ENCODE measurements at places on chromosomes 7 and 10.

DNA sequence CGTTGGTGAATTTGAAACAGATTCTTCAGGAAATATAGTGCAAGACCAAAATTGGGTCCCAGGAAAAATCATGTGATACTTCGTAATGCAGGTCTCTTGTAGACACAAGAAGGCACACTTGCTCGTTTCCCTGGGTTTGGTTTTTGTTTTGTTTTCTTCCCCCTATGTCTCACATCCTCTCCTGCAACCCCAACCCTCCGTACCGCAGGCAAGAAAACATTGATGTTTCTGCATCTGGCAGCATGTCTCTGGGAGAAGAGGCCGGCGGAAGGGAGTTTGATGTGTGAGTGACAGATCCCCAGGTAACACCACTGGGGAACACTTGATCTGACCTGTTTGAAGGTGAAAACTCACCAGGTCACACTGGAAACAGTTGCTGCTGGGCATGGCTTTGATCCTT is 718.5 kb downstream of the AUTS2 start:
- DNase-seq, result no peak

GRCh38 chr7:14835384-14835783 is 67.2 kb downstream of the DGKB start:
- no peak for DNase-seq

GRCh38 chr7:46421441-46422230 is 500.6 kb upstream of the IGFBP3 start:
- no peak for DNase-seq

DNA sequence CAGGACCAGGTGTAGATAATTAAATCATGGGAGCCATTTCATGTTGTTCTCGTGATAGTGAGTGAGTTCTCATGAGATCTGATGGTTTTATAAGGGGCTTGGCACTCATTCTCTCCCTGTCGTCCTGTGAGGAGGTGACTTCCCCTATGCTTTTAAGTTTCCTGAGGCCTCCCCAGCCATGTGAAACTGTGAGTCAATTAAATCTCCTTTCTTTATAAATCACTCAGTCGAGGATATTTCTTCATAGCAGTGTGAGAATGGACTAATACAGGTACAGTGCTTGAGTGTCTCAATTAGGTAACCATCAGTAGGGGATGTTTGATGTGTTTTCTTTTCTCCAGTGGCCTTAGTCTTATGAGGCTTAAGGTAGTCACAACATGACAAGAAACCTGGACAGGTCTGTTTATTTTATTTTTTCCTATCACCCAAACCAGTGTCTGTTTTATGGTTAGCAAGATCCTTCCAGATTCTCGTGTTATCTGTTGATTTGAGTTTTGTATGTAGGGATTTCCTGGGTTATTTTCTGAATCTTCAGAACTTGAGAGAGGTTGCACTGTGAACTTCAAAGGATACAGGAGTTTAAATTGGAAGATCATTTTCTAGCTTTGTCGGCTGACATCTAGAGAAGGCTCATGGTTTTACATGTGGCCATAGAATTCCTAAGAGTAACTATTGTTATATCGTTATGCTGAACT is 32.1 kb downstream of the UMAD1 start:
- no peak for DNase-seq

DNA sequence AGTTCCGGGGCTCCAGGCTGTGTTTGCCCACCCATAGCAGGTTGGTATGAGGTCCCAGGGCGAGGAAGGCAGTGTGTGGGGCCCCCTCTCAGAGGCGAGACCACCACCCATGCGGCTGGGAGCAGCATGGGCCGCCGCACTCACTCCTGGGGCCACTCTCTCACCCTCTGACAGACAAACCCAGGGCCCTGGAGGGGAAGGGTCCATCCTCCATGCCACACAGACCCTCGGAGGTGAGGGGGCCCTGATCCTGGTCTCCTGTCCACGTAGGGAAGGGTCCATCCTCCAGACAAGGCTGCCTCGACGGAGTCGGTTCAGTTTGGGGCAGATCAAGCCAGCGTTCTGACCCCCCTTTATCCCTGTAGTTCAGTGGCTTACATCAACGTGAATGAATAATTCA is 230.8 kb downstream of the ELFN1 start:
- DNase-seq, result no peak

GRCh38 chr7:37429435-37429791 is 19.3 kb downstream of the ELMO1 start:
- DNase-seq, result no peak

DNA sequence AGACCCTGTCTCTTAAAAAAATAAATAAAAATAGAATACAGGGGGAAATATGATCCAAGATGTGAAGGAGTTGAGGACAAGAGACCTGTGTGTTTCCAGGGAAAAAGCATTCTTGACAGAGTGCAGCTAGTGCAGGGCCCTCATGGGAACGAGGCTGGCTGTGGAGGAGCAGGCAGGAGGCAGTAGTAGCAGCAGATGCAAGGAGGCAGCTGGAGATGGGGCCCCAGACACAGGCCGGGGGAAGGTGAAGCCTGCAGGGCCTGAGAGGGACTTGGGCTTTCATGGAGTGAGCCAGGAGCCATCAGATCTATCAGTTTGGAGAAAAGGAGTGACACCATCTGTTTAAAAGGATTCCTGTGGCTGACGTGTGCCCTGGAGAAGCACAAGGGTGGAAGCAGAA is 71.4 kb upstream of the ZNF438 start:
- DNase-seq, result no peak

- no peak for DNase-seq
These were observed 84.1 kb downstream of the SEC61G start for GRCh38 chr7:54674891-54675290.

DNA sequence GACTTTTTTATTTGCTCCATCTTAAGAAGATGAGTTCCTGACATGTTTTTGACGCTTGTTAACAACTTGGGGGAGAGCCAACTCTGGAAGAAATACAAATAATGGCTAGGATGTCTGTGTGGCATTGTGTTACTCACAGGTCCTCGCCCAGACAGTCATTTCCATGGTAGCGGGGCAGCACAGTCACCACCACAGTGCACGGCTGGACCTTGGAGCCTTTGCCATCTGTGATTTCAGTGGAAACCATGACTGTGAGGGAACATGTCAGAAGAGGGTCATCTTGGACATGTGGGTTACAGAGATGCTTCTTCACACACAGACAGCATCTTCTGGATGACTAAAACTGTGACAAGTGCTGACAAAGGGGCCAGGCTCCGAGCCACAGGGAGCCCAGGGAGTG is 74.5 kb downstream of the PKD1L1 start:
- no peak for DNase-seq

DNA sequence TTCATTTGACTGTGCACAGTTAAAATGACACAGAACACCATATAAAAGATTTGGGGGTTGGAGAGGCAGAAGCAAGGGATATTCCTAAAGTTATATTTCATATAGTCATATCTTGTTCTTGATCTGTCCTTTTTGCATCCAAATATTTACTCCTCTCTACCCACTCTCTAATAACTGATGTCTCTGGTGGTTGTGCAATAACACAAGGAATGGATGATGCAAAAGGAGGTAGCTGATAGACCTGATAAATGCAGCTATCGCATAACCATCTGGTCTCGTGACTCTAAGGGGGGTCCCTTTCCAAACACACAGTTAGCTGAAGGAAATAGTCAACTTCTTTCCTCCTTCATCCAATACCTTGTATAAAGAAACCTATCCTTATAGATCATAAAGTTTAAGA is 123.1 kb downstream of the POLR1F start:
- no peak for DNase-seq

- no peak for DNase-seq
These were observed 28.9 kb downstream of the FZD1 start for GRCh38 chr7:91293136-91293535.

DNA sequence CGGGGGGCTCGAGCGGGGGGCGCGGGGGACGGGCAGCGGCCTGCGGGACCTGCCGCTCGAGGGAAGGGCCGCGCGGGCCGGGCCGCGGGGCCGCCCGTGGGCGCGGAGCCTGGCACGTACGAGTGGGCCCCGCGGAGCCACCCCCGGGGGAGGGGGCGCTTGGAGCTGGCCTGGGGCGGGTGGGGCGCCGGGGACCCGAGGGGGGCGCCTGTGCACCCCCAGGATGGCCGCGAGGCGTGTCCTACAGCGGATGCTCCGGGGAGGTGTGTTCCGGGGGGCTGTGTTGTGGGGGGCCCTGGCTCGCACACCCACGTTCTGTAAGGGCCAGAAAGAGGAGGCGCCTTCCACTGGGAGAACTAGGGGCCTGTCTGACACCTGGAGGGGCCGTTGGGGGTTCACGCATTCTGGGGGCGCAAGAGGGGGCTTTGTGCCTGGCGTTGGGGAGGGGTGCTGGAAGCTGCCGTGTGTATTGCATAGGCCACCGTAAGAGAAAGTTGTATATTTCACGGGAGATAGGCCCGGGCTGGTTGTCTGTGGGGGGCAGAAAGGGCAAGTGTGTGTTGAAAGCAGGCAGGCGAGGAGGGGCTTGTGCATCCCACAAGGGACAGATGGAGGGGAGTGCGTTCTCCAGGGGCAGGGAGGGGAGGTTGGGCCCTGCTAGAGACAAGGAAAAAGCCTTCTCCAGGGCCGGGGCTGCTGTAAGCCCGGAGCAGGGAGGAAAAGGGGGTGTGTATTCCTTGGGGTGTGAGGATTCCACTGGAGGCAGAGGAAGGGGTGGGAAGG is 663 bp downstream of the VPS37D start:
- no peak for DNase-seq

- no peak for DNase-seq
These were observed 4.4 kb upstream of the CCL26 start for GRCh38 chr7:75776295-75776971.

DNA sequence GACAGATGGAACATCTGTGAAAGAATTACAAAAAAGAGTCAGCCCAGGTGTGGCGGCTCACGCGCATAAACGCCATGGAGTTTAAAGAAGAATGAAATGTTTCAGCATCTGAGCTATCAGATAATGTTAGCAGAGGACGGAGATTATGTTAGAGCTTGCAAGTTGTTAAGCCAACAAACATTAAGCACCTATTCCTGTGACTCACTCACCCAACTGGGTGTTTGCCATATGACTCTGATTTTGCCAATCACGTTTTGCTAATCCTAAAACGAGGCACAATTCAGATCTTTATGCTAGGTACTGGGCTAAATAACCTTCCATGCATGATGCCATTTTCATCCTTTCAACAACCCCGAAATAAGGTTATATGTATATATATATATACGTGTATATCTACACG is 29.0 kb upstream of the CCNY start:
- no peak for DNase-seq

- no peak for DNase-seq
These were observed 67.0 kb downstream of the OSBPL3 start for GRCh38 chr7:24912874-24913514.

- no peak for DNase-seq
These were observed 16.6 kb downstream of the JAZF1 start for GRCh38 chr7:28163949-28164348.

DNA sequence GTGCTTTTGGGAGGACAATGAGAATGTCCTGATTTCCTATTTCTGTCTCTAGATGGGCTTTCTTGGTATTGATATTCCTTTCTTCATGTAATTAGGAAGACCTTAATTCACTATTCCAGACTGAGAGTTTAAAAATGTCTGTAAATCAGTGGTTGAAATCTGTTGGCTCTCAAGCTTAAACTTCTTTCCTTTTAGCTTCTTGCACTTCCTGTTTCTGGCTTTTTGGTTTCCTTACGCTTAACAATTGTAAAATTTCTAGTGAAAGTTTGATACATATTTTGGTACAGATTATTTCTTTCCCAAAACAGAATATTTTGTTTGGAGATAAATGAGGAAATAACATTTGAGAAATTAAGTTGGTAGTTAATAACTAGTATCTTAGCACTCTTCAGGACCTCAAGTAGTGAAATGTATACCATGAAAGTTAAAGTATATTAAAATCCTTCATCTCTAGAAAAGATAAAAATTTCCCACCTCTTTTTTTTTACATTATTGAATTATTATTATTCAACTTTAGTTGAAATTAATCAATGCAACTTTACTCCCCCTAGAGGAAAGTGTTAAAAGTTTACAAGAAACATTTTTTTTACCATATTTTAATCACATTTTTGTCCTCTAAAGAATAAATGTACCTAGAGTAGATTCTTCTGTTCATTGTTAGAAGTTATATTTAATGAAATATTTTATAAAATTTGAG is 137.2 kb downstream of the PHTF2 start:
- no peak for DNase-seq

GRCh38 chr10:16867556-16867955 is 50.3 kb upstream of the RSU1 start:
- DNase-seq, result no peak

- DNase-seq, result no peak
These were observed 158.8 kb downstream of the TWIST1 start for GRCh38 chr7:18958627-18959026.

- no peak for DNase-seq
These were observed 826.0 kb downstream of the SORCS1 start for GRCh38 chr10:106338486-106338885.

DNA sequence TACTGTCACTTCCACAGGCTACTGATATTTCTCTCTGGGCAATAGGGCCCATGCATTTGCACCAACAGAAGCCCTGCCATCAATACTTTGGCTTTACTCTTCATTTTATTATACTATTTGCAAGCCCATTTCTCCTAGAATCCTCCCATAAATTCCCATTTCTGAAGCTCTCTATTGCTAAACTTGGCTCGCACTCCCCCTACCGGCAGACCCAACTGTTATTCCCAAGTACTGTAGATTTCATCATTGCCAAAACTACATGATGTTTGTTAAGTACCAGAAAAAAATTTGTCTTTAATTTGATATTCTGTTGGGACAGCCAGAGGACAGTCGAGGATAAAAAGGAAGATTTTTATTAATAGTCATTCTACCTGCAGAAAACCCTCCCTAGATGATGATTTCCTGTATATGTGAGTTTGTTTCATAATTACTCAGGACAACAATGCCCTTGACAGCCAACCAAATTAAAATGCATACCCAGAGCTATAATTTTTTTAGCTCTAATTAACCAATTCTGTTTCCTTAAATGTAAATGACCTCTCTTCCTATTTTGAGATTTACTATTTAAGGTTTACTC is 298.6 kb downstream of the REEP3 start:
- DNase-seq, result peak; percentile 74

DNA sequence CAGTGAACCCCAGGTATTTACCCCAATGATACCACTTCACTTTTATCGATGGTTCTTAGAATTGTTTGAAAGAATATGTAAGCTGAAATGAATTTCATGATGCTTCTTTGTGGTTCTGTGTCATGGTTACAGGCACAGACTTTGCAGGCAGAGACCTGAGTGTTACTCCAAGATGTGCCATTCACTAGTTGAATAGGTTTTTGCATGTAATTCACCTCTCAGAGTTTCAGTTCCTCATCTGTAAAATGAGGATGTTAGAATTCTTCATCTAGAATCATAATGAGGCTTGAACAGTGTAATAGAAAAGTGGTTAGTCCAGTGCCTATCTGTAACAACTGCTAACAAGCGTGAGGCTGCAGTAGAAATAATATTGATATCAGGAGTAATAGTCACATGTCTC is 54.6 kb downstream of the VSTM2A start:
- DNase-seq, result no peak

DNA sequence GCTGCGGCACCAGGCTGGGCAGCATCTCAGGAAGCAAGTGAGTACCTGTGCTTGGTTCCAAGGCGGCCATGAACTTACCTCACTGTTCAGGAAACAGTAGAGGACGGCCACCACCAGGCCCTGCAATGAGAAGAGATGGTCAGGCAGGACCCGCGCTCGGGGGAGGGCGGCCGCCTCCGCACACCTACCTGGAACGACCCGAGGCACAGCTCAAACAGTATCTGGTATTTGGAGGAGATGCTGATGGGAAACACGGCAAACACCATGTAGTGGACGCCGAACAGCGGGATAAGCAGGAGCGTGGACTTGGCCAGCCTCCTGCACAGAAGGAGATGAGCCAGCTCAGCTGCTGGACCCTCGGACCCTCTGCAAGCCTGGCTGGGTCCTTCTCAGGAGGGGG is 112.9 kb downstream of the VIPR2 start:
- peak; percentile 2 for DNase-seq

GRCh38 chr7:88355011-88355410 is 48.3 kb upstream of the STEAP4 start:
- DNase-seq, result no peak
